Activated T-cell treated with anti-CD3 and anti-CD28 coated beads, Interleukin-2, amount 50 U/mL, for 4 hours (primary cell): ENCODE measurements at places on chromosomes 7 and 10. TPM values are rescaled to one million over a fixed set of nuclear protein-coding genes. Genes with fewer than 3 reads are reported as not detected.

GRID1 gene
- total RNA-seq = not detected

CCM2 gene
- total RNA-seq = 36.6 TPM

RADIL gene
- total RNA-seq = 0.32 TPM

GRCh38 chr7:143901332-143901667, 676 bp downstream of the TCAF1 start:
- no peak for DNase-seq

GRCh38 chr10:99758211-99758891, 24.1 kb upstream of the ABCC2 start:
- DNase-seq = no peak

DNA sequence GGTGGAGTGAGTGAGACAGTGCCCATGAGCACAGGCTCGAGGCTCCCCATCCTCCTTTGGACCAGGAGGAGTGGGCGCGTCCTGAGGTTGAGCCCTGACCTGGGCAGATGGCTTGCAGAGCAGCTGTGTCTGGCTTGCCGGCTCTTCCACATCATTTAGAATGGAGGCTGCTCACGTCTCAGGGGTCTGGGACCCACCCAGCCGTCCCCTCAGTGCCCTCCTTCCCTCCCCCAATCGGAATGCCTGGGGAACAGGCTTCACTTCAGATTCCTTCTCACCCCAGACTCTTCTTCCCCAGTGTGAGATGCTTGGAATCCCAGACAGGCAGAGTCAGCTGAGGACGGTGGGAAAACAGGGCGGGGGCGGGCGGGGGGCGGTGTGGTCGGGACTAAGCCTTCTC, 968.6 kb upstream of the ZNF722 start:
- no peak for DNase-seq

DNA sequence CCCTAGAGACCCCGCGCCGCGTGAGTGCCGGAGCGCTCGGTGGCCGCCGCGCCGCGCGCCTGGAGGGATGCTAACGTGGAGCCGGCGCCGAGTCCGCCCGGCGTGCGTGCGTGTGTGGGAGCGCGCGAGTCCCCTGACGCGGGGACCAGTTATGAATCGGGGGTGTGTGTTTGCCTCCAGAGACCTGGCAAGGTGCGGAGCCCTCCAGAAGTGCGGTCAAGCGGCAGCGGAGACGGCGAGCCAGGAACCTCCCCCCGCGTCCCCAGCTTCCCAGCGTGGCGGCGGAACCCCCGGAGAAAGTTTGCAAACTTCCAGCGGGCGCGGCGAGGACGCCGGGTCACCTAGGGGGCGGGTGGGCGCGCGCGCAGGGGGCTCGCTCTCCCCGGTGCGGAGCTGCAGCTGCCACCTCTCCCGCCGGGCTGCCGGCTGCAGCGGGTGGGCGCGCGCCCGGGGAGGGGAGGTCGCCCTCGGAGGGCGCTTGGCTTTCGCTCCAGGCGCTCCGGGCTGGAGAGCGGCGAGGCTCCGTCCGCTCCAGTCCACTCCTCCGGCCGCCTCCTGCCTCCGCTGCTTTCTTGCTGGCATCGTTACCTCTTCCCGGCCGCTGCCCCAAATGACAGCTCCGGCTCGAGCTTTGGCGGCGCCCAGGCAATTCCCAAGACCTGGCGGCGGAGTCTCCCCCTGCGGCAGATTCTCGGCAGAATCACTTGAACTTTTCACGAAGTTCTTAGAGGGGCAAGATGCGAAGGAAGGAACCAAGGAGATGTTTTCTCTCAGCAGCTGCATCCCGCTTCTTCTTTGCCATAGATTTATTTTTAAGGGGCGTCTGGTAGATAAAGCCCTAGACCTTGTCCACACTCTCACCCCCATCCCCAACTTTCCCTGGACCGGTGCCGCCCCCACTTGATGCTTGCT, 2.3 kb upstream of the CREB5 start:
- no peak for DNase-seq

DNA sequence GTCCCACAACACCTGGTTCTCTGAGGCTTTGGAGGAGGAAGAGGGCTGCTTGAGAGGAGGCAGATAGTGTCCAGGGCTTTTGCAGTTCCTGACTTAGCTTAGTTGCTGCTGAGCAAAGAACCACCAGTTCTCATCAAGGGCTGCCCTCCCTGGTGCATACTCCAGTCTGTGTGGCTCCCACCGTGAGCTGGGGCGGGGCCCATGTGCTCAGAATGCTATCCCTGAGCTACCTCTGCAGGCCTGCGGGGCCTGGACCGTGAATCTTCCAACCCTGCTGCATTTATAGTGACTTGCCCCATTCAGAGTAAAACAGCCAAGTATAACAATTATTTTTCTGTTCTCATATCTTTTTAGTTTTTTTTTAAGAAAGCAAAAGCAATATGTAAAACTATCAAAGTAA, 49.2 kb downstream of the TACR2 start:
- DNase-seq = no peak
